ENCODE measurements at places on chromosomes 3 and 15. TPM values are rescaled to one million over a fixed set of nuclear protein-coding genes. Genes with fewer than 3 reads are reported as not detected.

The ATP10A gene
- 70.1 TPM for total RNA-seq

- H3K27ac ChIP-seq = no peak overlapping the region
- peaks cover 45% of the 10 kb centered on the region for H3K36me3 ChIP-seq
- H3K4me3 ChIP-seq = no peak overlapping the region
- DNase-seq = no peak
These were observed 41.6 kb downstream of the WDR76 start for GRCh38 chr15:43868406-43868805.

DNA sequence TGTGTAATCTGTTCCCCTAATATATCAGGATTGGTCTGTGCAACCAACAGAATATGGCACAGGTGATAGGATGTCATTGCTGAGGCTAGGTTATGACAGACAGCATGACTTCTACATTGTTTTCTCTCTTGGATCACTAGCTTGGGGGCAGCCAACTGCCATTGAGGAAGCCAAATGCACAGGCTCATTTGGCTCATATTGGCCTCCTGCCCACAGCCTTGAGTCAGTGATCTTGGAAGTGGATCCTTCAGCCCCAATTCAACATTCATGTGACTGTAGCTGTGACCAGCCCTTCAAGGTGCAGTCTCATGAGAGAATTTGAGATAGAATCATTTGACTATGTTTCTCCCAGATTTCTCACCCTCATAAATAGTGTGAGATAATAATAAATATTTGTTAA lies 675.6 kb downstream of the GRM7 start:
- H3K4me3 ChIP-seq = no peak overlapping the region
- no peak for DNase-seq
- no peaks in the 10 kb centered on the region for H3K36me3 ChIP-seq

DNA sequence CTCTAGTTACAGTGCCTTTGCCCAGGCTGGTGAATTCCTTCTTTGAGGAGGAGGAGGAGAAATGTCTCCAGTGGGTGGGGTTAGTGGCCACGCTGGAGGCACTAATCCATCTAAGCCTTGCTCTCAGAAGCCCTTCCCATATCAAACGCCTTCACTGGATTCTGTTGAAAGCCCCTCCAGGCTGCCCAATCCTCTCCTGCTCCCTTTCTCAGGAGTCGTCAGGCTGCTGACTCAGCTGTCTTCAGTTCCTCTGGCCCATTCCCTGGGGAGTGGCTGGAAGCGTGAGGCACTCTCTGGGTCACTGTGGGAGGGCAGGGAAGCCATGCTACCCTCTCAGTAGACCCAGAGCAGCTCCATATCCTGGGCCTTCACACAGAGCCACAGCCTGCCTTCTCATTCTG lies 2.7 kb downstream of the AP2M1 start:
- no peak for DNase-seq
- H3K4me1 ChIP-seq = peaks cover 27% of the 10 kb centered on the region
- no peak overlapping the region for H3K27ac ChIP-seq
- H3K4me3 ChIP-seq = no peak overlapping the region
- peaks cover 24% of the 10 kb centered on the region for H3K36me3 ChIP-seq

DNA sequence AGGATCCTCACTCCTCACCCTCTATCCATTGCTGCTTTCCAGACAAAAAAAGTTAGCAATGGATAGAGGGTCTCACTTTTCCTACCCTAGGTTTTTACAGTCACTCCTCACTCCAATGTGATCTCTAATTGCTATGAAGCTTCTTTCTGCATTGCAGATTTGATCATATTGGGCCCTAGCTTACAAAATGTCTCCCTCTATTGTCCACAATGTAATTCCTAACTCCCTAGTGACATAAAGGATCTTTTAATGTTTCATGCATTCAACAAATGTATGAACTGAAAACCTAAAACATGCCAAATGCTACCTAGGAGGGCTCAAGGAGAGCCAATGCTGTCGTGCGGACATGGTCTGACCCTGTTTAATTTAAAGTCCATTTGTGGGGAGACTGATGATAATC lies 234.8 kb downstream of the CADM2 start:
- no peak for DNase-seq
- no peak overlapping the region for H3K27ac ChIP-seq
